ENCODE measurements at places on chromosomes 16 and 17.

DNA sequence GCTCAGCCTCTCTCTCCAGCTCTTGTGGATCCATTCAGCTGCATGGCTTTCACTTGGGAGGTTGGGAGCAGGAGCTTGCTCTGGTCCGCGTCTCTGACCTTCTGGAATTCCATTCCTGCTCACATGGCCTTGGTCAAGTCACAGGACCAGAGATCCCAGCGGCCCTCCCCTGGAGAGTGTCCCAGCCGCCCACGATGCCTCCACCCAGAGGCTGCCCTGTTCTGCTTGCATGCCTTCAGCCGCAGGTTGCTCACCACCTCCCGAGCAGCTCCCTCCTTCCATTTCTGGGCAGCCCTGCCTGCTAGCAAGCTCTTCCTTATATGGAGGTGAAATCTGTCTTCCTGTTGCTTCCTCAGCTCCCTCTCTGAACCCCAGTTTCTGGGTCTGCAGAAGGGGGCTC is 32.6 kb downstream of the RAI1 start:
- no peaks in the 10 kb centered on the region for H3K36me3 ChIP-seq
- H3K27ac ChIP-seq = peak overlapping the region; percentile 47
- H3K4me3 ChIP-seq = no peak overlapping the region
- H3K4me1 ChIP-seq = peaks cover 36% of the 10 kb centered on the region

GRCh38 chr16:23498863-23499262 is 11.4 kb downstream of the GGA2 start:
- no peaks in the 10 kb centered on the region for H3K36me3 ChIP-seq
- H3K27ac ChIP-seq = no peak overlapping the region
- peaks cover 71% of the 10 kb centered on the region for H3K4me1 ChIP-seq
- H3K27me3 ChIP-seq = no peaks in the 10 kb centered on the region

- H3K27me3 ChIP-seq = no peaks in the 10 kb centered on the region
- H3K4me1 ChIP-seq = no peaks in the 10 kb centered on the region
- no peaks in the 10 kb centered on the region for H3K36me3 ChIP-seq
- H3K27ac ChIP-seq = no peak overlapping the region
- no peak overlapping the region for H3K4me3 ChIP-seq
Observed at GRCh38 chr16:81804134-81804610, 25.1 kb downstream of the PLCG2 start.

GRCh38 chr17:6714315-6714874 is 1.2 kb upstream of the SLC13A5 start:
- H3K4me1 ChIP-seq = no peaks in the 10 kb centered on the region
- H3K4me3 ChIP-seq = no peak overlapping the region
- no peak overlapping the region for H3K27ac ChIP-seq
- H3K27me3 ChIP-seq = no peaks in the 10 kb centered on the region

DNA sequence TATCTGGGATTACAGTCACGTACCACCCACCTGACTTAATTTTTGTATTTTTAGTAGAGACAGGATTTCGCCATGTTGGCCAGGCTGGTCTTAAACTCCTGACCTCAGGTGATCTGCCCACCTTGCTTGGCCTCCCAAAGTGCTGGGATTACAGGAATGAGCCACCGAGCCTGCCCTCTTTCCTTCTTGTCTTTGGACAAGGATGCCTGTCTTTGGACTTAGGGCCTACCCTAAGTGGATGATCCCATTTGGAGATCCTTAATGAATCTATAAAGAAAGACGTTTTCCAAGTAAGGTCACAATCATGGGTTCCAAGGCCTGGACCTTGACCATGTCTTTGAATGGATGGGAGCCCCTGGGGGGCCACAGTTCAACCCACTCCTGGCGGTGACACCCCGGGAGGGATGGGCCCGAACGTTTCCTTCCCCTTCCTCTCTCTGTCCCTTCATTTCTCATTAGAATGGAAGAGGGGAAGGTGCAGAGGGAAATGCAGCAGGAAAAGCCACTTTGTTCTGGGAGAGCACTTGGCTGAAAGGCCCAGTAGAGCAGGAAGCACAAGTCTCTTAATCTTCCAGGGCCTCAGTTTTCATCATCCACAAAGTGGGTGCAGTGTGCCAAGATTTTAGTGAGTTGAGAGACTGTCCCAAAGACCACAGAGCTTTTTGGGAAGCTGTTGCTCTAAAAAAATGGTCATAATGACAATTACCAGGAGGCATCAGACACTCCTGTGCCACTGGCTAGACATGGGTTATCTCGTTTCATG is 353.3 kb downstream of the SEC14L1 start:
- no peak for DNase-seq
- H3K27ac ChIP-seq = no peak overlapping the region
- no peaks in the 10 kb centered on the region for H3K36me3 ChIP-seq
- H3K4me3 ChIP-seq = no peak overlapping the region

DNA sequence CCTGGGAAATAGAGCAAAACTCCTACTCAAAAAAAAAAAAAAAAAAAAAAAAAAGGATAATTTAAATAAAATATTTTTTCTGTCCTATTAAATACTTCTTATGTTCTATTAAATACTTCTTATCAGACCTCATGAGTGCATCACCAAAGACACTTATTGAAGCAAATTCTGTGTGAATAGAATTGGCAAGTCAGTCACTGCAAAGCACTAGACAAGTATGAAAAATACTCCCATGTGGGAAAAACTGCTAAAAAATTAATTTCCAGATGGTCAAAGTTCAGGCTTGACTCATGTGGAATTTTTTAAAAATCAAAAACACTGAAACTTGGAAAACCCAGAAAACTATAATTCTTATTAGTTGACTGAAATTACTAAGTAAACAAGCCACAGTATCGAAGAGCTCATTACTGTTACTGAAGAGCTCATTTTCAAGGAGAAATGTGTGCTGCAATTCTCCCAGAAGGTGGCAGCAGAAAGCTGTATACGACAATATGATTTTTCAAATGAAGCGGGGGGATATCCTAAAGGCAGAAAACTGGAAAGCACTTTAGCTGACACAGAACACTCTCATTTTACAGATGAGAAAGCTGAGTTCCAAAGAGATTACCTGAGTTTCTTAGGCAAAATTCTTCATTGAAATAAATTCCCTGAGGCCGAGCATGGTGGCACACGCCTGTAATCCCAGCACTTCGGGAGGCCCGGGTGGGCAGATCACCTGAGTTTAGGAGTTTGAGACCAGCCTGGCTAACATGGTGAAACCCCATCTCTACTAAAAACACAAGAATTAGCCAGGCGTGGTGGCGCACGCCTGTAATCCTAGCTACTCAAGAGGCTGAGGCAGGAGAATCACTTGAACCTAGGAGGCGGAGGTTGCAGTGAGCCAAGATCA is 15.9 kb upstream of the FBXO47 start:
- no peaks in the 10 kb centered on the region for H3K27me3 ChIP-seq
- no peak overlapping the region for H3K27ac ChIP-seq
- no peak overlapping the region for H3K4me3 ChIP-seq
- no peaks in the 10 kb centered on the region for H3K4me1 ChIP-seq

DNA sequence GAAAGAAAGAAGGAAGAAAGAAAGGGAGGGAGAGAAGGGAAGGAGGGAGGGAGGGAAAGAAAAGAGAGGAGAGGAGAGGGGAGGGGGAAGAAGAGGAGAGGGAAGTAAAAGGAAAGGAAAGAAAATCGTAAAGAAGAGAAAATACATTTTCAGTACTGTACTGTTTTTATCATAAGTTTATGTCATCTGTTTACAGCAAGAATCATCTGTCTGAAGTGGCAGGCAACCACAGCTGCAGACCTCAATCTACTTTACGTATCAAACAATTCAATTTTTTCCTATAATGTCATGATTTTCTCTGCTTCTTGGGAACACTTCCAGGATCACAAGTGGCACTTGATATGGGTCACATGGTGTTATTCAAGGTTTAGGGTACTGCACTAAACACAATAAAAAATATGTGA is 58.3 kb downstream of the USP32 start:
- no peaks in the 10 kb centered on the region for H3K27me3 ChIP-seq
- H3K4me3 ChIP-seq = no peak overlapping the region
- H3K27ac ChIP-seq = no peak overlapping the region
- H3K4me1 ChIP-seq = no peaks in the 10 kb centered on the region
- H3K36me3 ChIP-seq = no peaks in the 10 kb centered on the region

DNA sequence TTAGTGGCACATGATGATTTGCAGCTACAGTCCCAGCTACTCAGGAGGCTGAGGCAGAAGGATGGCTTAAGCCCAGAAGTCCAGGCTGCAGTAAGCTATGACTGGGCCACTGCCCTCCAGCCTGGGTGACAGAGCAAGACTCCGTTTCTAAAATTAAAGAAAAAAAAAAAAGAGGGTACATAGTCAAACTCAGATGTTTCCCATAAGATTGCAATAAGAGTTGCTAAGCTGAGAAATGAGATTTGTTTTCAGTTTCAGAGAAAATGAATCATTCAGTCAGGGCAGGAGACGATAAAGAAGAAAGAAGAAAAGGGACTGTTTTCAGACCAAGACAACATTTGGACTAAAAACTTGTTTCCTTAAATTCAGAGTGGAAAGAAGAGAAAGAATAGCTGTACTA is 30.2 kb upstream of the PHLPP2 start:
- DNase-seq = no peak
- H3K27me3 ChIP-seq = no peaks in the 10 kb centered on the region
- no peak overlapping the region for H3K27ac ChIP-seq
- H3K36me3 ChIP-seq = peaks cover 48% of the 10 kb centered on the region

- H3K4me3 ChIP-seq = no peak overlapping the region
- H3K27ac ChIP-seq = no peak overlapping the region
- H3K27me3 ChIP-seq = no peaks in the 10 kb centered on the region
- H3K36me3 ChIP-seq = no peaks in the 10 kb centered on the region
Observed at GRCh38 chr17:37461668-37462067, 28.0 kb upstream of the DUSP14 start.

GRCh38 chr17:75753514-75754377 is 11.2 kb downstream of the GALK1 start:
- no peaks in the 10 kb centered on the region for H3K27me3 ChIP-seq
- H3K4me1 ChIP-seq = no peaks in the 10 kb centered on the region
- peak overlapping the region; percentile 41 for H3K27ac ChIP-seq
- peak overlapping the region; percentile 36 for H3K4me3 ChIP-seq

DNA sequence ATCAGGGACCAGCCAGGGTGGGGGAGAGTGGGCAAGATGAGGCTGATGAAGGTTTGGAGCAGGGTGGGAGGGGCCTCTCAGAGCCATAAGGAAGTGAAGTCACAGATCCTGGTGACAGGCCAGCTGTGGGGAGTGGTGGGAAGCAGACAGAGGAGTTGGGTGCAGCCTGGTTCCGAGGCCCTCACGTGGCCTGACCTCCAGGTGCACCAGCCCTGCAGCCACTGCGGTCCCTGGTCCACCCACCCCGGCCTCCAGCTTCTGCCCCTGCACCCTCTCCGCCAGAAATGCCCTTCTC is 3.9 kb upstream of the ZFPM1 start:
- no peak for DNase-seq
- no peaks in the 10 kb centered on the region for H3K27me3 ChIP-seq
- H3K4me1 ChIP-seq = peaks cover 6% of the 10 kb centered on the region
- no peaks in the 10 kb centered on the region for H3K36me3 ChIP-seq
- H3K4me3 ChIP-seq = no peak overlapping the region
- no peak overlapping the region for H3K27ac ChIP-seq

DNA sequence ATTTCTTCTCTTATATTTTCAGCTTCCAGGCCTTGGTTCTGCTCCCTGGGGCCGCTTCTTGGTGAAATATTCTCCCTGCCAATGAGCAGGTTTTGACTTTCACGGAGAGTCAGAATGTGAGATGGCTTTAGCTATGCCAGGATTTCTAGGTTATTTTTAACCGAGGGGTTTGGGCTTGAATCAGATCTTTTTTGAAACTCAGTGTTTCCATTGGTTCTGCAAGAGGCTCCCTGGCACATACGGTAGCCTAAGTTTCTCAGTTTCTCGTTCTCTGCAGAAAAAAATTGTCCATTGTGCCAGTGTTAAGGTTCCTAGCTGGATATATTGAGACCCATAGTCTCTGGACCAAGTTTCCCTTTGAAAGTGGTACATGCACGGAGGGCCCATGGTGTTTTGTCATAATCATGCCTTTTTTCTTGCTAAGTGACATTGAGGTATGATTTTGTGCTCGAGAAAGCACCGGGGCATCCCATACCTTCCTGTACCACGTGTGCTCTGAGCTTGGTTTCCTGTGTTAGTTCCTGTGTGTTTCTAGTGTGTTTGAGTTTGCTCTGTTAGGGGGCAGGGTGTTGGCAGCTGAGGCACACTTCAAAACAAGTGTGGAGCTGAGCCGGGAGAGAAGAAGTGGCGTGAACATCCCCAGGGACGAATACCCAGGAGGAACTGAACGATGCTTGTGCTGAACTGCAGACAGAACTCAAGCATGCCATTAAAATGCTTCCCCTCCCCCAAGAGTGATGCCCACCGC is 127.2 kb downstream of the HS3ST3B1 start:
- no peaks in the 10 kb centered on the region for H3K27me3 ChIP-seq
- H3K27ac ChIP-seq = no peak overlapping the region
- H3K4me3 ChIP-seq = no peak overlapping the region
- no peaks in the 10 kb centered on the region for H3K36me3 ChIP-seq

DNA sequence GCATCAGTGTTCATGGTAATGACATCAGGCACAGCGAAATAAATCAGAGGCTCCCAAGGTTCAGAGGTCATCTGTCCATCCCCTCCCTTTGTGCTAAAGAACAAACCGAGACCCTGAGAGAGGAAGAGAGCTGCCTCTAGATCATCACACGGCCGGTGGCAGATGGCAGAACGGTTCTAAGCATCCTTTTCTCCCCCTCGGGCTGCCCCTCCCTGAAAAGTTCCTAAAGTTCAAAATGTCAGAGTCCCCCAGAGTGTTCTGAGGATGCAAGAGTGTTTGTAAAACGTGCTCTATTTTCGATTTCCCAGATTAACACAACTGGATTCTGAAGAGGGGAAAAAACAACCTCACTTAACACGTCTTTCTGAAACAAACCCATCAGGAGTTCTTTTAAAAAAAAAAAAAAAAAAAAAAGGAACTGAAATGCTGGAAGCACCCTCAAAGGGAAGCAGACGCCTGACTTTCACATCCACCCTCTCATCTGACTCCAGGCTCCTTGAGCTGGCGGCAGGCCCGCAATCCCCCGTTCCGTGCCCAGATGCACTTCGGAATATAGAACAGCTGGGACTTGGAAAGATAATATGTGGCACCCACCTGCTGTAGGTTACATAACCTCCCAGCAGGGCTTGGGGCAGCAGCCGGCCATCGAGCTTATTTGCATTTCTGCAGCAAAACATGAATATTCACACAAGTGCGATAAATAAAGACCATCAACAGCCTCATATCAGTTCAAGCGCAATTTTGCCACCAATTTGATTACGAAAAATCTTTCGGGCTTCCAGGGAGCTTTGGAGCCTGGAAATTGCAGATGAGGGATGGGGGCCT is 115.5 kb upstream of the SMURF2 start:
- H3K36me3 ChIP-seq = no peaks in the 10 kb centered on the region
- peak overlapping the region; percentile 53 for H3K4me3 ChIP-seq
- peak; percentile 70 for DNase-seq
- H3K4me1 ChIP-seq = peaks cover 24% of the 10 kb centered on the region
- H3K27me3 ChIP-seq = no peaks in the 10 kb centered on the region

GRCh38 chr16:23960081-23960885 is 124.5 kb downstream of the PRKCB start:
- no peak overlapping the region for H3K4me3 ChIP-seq
- DNase-seq = no peak
- H3K4me1 ChIP-seq = no peaks in the 10 kb centered on the region
- no peak overlapping the region for H3K27ac ChIP-seq
- H3K27me3 ChIP-seq = no peaks in the 10 kb centered on the region

DNA sequence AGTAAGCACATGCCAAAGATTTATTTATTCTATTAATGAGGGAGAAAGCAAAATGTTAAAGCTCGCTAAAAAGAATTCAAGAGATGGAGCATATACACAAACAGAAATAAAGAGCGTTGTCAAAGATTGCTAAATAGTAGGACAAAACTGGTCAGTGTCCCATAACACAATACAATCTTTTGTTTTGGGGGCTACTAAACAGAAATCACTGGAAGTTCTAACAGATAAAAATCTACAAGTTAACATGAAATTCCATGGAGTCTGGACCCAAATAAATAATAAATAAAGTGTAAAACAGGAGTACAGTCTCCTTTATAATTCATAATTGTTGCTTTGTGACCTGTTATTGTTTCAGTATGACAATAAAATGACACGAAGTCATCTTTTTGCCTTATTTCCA is 115.2 kb upstream of the CNTNAP4 start:
- DNase-seq = no peak
- no peak overlapping the region for H3K4me3 ChIP-seq
- H3K36me3 ChIP-seq = no peaks in the 10 kb centered on the region
